Endothelial cell (in vitro differentiated cells): ENCODE measurements at places on chromosomes 16 and 17. TPM values are rescaled to one million over a fixed set of nuclear protein-coding genes. Genes with fewer than 3 reads are reported as not detected.
A peak's percentile ranks its signal among the peaks of the same experiment; 100 is the strongest.

Gene ZG16B
- 1.3 TPM for total RNA-seq

Gene SP6
- 30.7 TPM for total RNA-seq

Gene KRT25
- not detected for total RNA-seq

Gene VMO1
- total RNA-seq, result 2.9 TPM

Gene SCNN1G
- total RNA-seq, result not detected

DNA sequence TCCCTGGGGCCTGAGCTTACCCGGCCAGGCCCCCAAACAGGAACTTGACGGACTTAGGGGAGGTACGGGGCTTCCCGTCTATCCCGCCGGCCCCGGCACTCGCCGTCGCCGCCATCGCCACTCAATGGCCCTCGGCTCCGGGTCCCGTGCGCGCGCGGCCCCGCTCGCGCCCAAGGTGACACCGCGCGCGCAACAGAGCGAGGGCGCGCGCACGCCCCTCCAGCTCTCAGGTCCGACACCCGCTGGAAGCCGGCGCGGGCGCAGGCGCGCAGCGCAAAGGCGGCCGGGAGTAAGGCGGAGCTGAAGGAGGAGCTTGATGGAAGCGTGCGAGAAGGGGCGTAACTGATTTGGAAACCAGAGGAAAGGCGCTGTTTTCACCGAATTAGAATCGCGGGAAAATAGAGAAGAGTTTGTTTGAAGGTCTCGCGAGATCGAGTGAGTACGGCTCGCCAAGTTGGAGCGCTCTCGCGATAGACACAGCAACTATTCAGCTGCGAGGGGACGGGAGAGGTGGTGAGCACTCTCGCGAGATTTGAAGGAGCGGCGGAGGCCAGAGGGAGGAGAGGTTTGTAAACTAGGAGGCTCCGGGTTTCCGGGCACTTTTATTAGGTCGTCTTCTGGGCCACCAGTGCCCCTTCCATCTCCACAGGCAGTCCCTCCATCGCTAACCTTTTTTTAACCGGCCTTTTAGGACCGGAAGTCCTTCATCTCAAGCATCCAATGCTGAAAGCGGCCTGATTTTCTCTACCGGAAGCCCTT, at the start of the genes RNF167 and SLC25A11:
Gene RNF167, plus strand, starts transcription at position 473 of the 759 bp plus-strand sequence. CDS start 642 bp downstream, outside the sequence.
Gene SLC25A11, minus strand, starts transcription at position 251 of the 759 bp plus-strand sequence. Its CDS starts 136 bp downstream, at position 115.
- H3K4me1 ChIP-seq, result peaks cover 26% of the 10 kb centered on the region
- peak; percentile 91 for DNase-seq
- H3K27me3 ChIP-seq, result peaks cover 19% of the 10 kb centered on the region
- H3K36me3 ChIP-seq, result peaks cover 20% of the 10 kb centered on the region

GRCh38 chr17:73266796-73267195, 5.1 kb upstream of the CPSF4L start:
- no peaks in the 10 kb centered on the region for H3K36me3 ChIP-seq
- peaks cover 7% of the 10 kb centered on the region for H3K4me1 ChIP-seq
- H3K27ac ChIP-seq, result no peak overlapping the region
- peaks cover 10% of the 10 kb centered on the region for H3K27me3 ChIP-seq
- no peak overlapping the region for H3K4me3 ChIP-seq

DNA sequence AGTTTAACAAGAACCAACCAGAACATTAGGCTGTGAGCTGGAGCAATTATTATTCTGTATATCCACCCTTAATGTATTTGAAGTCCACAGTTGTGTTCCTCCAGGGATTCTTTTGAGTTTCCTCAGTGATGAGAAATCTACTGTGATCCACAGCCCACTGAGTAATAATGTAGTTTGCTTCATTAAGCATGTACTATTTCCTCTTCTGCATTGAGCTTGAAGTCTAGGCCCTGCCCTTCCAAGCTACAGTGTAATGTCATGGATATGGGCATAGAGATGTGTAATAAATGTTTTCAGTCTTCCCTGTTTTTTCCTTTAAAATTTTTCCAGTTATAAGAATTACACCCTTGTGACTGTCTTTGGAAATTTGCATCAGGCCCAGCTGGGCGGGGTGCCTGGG, 36.4 kb upstream of the SLC12A3 start:
- no peaks in the 10 kb centered on the region for H3K4me1 ChIP-seq
- H3K27me3 ChIP-seq, result no peaks in the 10 kb centered on the region
- H3K4me3 ChIP-seq, result no peak overlapping the region
- no peak overlapping the region for H3K27ac ChIP-seq

GRCh38 chr16:88570691-88571092, 489 bp downstream of the ZC3H18 start:
- H3K4me3 ChIP-seq, result peak overlapping the region; percentile 95
- H3K27ac ChIP-seq, result peak overlapping the region; percentile 61
- DNase-seq, result peak; percentile 19
- peaks cover 14% of the 10 kb centered on the region for H3K4me1 ChIP-seq
- H3K36me3 ChIP-seq, result no peaks in the 10 kb centered on the region
- peaks cover 8% of the 10 kb centered on the region for H3K27me3 ChIP-seq

DNA sequence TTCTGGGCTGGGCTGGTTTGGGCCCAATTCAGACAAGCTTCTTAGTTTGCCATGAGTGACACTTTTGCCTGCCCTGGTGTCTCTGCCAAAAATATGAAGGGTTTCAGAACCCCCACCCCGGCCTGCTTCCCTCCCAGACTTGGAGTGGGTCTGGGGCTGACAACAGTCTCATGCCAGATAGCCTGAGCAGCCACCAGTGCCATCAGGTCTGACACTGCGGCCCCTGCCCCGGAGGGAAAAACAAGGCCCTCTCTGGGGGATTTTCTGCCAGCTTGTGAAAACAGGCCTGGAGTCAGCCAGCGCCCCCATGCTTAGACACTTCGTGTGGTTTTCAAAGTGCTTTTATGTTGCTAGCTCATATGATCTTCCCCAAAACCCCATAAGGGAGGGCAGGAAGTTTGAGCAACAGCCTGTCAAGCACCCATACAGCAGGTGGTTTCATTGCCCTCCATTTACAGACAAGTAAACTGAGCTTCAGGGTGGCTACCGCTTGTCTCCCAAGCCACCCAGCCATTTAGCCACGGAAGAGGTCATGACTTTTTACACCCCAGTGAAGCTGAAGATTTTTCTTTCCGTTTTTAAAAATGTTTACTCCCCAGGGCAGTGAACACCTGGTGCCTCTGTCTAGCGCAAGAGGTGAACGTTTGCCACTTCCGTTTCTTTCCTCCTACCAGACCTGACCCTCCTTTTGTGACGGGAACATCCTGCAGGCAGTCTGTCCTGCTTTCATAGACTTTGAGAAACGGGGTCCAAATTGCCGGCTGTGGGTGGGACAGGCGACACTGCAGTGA, 300.6 kb downstream of the SEC14L1 start:
- peaks cover 17% of the 10 kb centered on the region for H3K27me3 ChIP-seq
- DNase-seq, result no peak
- peak overlapping the region; percentile 23 for H3K4me3 ChIP-seq
- peaks cover 21% of the 10 kb centered on the region for H3K36me3 ChIP-seq
- peak overlapping the region; percentile 15 for H3K27ac ChIP-seq

DNA sequence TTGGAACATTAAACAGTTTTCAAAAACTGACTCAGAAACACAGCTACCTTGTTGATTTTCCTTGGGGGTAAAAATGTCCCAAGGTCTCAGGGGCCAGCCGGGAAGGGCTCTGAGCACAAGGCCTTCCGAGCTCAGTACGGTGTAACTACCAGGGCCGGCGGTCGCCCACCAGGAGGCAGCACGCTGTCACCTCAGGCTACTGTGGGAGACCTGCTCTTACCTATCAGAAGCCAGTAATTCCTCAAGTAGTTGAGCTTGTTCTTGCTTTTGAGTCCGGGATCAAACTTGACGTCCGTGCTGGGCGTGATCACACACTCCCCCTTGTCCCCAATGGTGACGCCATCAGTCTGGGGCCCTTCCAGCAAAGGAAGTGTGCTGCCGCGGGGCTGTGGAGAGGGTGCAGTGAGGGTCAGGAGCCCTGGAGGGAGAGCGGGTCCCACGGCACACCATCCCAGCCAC, 43.4 kb upstream of the ICAM2 start:
- H3K4me3 ChIP-seq, result no peak overlapping the region
- peak; percentile 78 for DNase-seq
- peaks cover 37% of the 10 kb centered on the region for H3K4me1 ChIP-seq
- peaks cover 6% of the 10 kb centered on the region for H3K27me3 ChIP-seq
- no peak overlapping the region for H3K27ac ChIP-seq

GRCh38 chr17:79706931-79707850, 23.6 kb upstream of the ENPP7 start:
- no peaks in the 10 kb centered on the region for H3K36me3 ChIP-seq
- no peaks in the 10 kb centered on the region for H3K4me1 ChIP-seq
- DNase-seq, result no peak
- no peak overlapping the region for H3K4me3 ChIP-seq
- H3K27me3 ChIP-seq, result peaks cover 7% of the 10 kb centered on the region

- peaks cover 10% of the 10 kb centered on the region for H3K27me3 ChIP-seq
- no peaks in the 10 kb centered on the region for H3K4me1 ChIP-seq
- H3K4me3 ChIP-seq, result no peak overlapping the region
Observed at GRCh38 chr16:654034-654433, 4.9 kb downstream of the WDR90 start.

GRCh38 chr16:67489401-67490083, 6.2 kb upstream of the AGRP start:
- H3K4me3 ChIP-seq, result no peak overlapping the region
- peaks cover 15% of the 10 kb centered on the region for H3K4me1 ChIP-seq
- peaks cover 7% of the 10 kb centered on the region for H3K27me3 ChIP-seq
